ENCODE measurements at places on chromosomes 13 and 19.

GRCh38 chr13:52319876-52320275 lies 86.1 kb downstream of the THSD1 start:
- no peak for DNase-seq

GRCh38 chr19:35066121-35066520 lies 24.6 kb downstream of the HPN start:
- DNase-seq = no peak

DNA sequence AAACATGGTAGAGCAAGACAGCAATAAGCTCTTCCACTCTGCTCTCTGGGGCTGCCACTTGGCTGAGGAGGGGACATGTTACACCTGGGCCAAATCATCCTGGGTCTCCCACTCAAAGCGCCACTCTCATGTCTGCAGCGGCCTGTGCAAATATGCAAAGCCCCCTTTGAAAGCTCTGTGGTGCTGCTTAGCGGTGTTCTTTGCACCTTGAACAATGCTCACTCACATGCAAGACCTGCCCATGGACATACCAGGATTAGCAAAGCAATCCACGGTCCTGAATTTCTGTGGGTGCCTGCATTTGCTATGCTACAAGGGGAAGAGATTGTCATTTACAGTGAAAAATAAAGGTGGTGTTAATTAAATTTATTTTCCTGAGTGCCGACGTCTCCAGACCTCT lies 48.6 kb downstream of the MRPL57 start:
- DNase-seq = no peak

DNA sequence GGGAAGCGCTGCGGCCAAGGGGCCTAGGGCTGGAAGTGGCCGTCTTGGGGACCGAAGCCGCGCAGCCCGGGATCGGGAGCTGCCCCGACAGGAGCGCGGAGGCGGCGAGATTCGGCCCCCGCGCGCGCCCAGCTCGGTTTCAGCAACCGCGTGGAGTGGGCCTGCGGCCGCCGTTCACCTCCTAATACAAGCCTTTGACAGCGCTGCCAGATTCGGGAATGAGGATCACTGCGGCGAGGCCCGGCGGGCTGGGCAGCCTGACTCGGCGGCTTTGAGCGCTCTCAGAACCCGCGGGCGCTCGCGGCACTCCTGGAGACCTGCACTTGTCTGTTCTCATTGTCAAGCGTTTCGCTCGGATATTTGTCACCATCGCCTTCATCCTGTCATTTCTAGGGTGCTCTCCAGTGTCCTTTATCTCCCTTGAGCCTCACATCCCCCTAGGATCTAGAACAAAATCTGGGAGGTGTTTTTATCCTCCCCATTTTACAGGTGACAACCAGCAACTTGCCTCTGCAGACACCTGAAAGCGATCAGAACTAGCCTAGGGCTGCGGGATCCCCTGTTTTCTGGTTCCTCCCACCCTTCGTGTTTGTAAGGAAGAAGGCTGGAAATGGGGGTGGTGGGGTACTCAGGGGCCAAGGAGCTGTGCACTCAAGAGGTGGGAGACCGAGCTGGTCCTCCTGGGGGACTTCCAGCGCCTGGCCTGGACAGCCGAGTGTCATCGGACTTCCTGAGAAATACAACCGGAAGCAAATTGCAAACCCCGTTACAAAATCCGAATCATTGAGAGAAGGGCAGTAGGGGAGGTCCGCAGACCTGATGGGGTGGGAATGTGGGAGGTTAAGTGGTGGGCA lies 1.5 kb upstream of the CDX2 start:
- no peak for DNase-seq

- DNase-seq = no peak
These were observed 164.2 kb downstream of the FOXO1 start for GRCh38 chr13:40502236-40502635.

GRCh38 chr19:17358395-17358794 lies 18.7 kb downstream of the PLVAP start:
- no peak for DNase-seq

GRCh38 chr19:5478241-5478924 lies 23.2 kb downstream of the ZNRF4 start:
- no peak for DNase-seq

- no peak for DNase-seq
These were observed 20.6 kb downstream of the PBX4 start for GRCh38 chr19:19597809-19598306.

DNA sequence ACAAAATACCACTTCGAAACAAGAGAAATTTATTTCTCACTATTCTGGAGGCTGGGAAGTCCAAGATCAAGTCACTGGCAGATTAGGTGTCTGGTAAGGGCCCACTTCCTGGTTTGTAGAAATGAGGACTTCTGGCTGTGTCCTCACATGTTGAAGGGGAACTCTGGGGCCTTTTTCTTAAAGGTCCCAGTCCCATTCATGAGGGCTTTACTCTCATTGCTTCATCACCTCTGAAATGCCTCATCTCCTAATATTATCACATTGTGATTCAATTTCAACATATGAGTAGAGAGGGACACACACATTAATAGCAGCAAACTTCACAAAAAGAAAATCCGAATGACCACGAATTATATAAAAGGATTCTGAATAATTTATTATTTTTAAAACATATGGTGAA lies 21.6 kb upstream of the SIGLEC14 start:
- DNase-seq = no peak

DNA sequence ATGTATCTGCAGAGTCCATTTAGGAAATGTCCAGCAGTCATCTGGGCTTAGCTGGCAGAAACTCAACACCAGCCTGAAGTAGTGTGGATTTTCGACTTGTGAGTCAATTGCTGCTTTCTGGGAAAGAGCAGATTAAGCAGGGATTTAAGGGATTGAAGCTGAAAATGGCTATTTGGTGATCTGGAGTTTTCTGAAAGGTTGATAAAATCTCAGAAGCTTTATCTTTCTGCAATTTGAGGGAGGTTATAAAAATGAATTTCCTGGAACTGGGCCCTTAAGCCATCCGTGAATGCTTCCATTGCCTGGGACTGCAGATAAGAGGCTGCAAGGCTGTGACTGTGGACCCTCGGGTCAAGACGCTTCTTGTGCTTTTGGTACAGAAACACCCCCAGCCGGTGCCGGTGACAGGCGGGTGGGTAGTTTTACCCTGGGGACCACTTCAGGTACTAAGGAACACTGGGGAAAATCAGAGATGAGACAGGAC lies 61.5 kb downstream of the COL4A1 start:
- DNase-seq = no peak

DNA sequence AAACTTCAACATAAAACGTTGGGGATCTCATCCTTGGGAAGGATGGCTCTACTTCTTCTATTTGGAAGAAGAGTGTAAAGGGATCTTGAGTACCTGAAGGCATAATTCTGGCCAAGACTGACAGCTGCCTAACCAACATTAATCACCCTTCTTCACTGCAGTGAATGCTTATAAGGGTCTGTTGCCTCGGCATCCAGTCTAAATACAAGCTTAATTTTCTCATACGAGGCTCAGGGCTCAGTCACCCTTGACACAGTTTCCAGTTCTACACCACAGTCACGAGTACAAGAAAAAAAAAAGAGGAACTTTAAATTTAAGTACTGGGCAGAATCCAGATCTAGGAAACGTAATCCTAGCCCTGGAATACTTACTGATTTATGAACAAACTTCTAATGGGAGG lies 9.0 kb downstream of the FPR3 start:
- DNase-seq = no peak

Data from Calu3 (cell line).